GM12864 (cell line): ENCODE measurements at places on chromosomes 16 and 17.

- no peak for DNase-seq
Measured at GRCh38 chr16:50213939-50214519, 52.3 kb upstream of the ADCY7 start.

- DNase-seq = no peak
Measured at GRCh38 chr17:41505809-41506767, 676 bp upstream of the KRT13 start.

DNA sequence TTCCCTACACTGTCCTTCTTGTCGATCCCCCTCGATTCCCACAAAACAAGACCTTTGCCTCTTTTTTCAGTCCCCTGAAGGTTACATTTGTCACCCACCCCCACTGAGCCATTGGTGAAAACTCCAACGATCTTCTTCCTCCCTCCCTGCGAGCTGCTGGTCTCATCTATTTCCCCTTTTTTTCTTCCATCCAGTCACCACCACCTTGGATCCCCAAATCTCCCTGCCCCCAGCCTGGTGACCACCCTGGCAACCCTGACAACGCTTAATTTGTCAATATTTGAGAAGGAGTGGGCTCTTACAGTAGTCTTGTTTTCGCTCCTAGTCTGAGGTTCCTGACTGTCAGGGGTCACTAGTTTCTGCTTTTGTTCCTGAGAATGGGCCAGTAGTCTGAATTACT is 62.9 kb downstream of the SMPD3 start:
- DNase-seq = no peak

GRCh38 chr17:66441101-66441661 is 138.8 kb downstream of the PRKCA start:
- DNase-seq = peak; percentile 55

DNA sequence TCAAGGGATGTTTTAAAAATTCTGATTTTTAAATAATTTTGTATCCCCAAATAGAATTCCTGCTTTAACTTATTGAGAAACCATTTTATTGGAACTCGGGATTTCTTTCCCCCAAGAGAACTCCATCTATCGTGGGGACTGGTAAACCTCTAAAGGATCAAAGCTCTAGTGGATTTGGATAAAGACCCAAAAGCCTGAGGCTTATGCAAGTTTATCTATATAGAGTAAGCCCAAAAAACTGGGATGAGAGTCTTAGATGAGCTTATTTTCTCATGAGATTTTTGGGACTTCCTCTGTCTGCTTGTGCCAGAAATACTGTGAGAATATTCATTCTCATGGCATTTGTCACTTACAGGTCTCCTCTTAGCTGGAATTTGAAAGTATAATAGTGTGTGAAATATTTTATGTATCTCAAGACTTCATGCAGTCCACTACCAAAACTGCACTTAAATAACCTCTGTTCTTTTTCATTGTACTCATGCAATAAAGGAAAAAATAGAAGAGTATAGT is 333.1 kb downstream of the BCAS3 start:
- no peak for DNase-seq

- no peak for DNase-seq
Measured at GRCh38 chr16:57574086-57574485, 31.6 kb downstream of the ADGRG5 start.

DNA sequence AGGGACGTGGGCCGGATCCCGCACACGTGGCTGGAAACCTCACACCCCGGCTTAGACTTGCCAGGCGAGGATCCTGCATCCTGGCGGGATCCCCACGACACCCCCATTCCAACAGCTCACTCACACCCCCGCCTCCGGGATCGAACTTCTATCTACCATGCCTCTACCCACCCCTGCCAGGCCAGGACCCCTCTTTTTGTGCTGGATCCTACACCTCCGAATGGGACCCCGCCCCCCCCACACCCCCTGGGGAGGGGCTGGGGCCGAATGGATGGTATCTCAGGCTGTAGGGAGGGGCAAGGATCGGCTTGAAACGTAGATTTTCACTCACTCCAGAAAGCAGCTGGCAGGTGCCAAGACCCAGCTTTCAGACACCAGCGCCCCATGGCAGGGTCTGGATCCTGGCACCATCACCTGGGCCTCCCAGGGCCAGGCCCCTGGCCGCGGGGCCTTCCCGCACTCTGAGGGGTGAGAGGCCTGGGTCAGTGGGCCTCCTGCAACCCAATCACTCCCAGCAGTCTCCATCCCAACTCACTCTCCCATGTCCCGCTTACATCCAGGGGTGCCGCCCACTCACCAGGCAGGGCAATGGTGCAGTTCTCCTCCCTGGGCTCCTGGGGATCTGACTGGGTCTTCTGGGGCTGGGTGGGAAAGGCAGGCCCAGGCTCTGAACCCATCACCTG is 6.7 kb downstream of the PRSS36 start:
- DNase-seq = no peak

DNA sequence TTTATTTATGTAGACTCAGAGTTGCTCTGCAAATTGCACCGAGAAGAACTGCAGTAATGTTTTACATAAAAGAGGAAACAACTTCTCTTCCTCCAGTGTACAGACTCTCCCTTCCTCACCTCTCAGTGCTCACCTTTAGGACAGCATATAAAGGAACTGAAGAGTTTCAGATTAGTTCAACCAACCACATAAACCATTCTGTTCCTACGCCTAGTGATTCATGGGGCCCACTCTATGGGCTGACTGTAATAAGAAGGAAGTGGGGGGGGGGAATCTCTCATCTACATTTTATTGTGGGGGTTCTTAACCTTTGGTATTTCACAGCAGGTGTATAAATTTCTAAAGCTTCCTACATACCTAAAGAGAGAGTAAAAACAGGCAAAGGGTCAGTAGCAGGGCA is 18.3 kb downstream of the ZSWIM7 start:
- DNase-seq = peak; percentile 45

- no peak for DNase-seq
Measured at GRCh38 chr16:81486540-81487061, 42.0 kb downstream of the CMIP start.

GRCh38 chr16:17832738-17833137 is 362.0 kb upstream of the XYLT1 start:
- no peak for DNase-seq

- no peak for DNase-seq
Measured at GRCh38 chr17:27445971-27446370, 10.3 kb upstream of the KSR1 start.

DNA sequence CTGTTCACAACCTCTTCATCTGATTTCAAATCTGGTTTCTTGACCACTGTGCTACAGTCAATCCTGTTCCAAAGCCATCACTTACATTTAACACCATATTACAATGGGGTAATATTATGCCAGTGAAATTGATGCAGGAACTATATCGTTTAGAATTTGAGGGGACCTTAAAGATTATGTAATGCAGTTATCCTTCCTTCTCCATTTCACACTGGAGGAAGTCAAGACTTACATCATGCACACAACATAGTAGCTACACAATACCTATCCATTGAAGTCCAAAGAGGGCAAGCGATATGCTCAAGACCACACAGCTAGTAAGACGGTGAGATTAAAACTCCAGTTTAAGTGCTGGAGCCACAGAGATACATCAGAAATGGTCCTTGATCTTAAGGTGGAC is 16.8 kb downstream of the NOG start:
- DNase-seq = no peak

DNA sequence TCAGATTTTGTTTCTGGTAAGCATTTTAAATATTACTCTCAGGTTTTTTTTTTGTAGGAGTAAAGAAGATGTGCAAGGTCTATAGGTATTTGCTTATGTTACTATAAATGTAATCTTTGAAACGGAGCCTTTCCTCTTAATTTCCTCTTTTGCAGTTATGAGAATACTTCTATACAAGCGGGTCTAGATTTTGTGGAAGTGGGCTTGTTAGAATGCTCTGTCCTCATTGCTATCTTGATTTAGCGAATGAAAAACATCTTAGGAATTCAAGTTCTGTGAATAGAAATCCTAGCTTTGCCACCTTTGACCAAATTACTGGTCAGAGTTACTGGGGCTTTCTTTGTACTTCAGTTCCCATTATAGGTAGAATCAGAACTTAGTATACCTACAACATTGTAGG is 80.3 kb downstream of the EFCAB13 start:
- no peak for DNase-seq

DNA sequence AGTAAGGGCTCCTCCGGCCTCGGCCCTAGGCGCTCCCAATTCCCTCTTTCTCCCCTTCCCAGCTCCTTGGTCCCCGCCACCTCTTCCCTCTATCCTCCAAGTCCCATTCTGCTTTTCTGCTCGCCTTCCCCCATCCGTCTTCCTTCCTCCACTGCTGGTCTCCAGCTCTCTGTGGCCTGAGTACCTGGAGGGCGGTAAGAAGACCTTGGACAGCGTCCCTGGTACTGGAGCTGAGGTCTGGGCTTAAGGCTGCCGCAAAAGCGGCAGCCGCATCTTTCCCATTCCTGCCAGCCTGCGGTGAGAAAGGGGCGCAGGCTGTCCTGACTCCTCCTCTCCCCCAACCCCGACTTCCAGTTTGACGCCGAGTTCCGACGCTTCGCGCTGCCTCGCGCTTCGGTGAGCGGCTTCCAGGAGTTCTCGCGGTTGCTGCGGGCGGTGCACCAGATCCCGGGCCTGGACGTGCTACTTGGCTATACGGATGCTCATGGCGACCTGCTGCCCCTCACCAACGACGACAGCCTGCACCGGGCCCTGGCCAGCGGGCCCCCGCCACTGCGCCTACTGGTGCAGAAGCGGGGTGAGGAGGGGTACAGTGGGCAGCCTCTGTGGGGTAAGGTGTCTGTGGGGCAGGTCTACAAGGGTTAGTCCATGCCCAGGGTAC is 471 bp downstream of the PARD6A start:
- DNase-seq = no peak

DNA sequence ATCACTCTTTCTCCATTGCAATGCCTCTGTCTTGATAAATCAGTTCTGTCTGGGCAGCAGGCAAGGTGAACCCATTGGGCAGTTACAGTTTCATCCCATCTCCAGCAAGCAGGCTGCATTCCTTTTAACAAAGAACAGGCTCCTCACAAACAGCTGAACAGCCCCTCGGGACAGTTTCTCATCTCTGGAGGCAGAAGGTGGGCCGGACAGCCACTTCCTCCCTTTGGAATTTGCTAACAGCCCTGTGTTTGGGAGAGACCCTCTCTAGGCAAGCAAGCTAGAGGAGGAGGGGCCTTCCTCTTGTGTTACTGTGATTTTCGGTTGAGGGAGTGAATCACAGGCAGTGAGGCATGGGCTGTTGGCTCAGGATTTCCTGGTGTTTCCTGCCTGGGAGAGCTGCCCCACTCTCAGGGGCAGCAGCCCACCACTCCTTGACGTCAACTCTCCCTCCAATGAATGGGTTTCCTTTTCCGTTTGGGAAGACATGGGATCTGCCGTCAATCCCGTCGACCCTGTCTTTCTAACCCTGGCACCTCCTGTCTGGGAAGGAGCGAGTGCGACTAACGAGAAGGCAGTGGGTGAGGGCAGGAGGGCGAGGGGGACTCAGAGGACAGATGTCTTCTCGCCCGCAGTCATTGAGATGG is 3.7 kb upstream of the PGS1 start:
- DNase-seq = no peak

- DNase-seq = no peak
Measured at GRCh38 chr16:81530296-81530721, 85.7 kb downstream of the CMIP start.

GRCh38 chr17:48148029-48148770 is 40.6 kb downstream of the SNX11 start:
- DNase-seq = no peak

DNA sequence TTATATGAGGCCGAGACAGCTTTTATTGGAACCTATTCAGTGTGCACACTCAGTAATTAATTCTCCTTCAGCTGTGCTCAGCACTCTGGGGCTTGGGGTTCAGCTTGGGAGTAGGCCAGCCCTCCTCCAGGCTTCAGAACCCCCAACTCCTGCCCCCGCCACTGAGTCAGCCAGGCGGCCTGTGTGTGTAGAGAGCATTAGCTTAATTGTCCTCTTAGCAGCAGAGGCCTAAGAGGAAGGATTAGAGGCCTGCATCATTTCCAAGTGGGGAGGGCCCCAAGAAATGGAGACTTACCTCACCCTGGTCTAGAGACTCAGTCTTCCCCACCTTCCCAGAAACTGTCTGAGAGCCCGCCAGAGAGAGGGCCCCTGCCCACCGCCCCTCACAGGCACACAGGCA is 772 bp downstream of the PRSS53 start:
- DNase-seq = no peak

DNA sequence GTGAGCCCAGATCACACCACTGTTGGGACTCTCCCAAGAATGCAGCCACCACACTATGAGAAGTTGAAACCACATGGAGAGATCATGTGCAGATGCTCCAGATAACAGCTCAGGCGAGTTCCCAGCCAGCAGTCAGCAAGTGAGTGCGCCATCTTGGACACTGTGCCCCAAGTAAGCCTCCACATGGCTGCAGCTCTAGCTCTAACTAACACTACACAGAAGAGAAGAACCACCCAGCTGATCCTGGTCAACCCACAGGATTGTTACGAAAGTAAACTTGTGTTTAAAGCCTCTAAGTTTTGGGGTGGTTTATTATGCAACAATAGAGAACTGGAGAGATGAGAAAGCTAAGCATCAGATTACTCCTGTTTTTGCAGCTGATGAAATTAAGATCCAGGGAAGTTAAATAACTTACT is 25.8 kb downstream of the SLC38A7 start:
- no peak for DNase-seq

DNA sequence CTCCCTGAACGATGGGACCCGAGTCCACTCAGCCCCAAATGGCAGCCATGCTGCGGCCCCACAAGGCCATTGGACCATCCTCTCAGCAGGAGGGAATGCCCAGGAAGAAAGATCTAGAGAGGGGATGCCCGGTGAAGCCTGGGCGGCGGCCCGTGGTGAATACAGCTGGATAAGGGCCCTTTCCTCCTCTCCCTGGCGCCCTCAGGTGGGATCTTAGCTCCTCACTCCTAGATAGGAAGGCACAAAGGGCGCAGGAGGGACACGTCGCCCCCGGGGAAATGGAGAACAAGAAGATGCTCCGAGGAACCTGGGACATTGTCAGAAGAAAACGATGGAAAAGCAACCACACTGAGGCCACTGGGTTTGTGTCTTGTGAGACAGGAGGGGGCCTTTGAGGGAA is 2.5 kb downstream of the CD300C start:
- DNase-seq = no peak

DNA sequence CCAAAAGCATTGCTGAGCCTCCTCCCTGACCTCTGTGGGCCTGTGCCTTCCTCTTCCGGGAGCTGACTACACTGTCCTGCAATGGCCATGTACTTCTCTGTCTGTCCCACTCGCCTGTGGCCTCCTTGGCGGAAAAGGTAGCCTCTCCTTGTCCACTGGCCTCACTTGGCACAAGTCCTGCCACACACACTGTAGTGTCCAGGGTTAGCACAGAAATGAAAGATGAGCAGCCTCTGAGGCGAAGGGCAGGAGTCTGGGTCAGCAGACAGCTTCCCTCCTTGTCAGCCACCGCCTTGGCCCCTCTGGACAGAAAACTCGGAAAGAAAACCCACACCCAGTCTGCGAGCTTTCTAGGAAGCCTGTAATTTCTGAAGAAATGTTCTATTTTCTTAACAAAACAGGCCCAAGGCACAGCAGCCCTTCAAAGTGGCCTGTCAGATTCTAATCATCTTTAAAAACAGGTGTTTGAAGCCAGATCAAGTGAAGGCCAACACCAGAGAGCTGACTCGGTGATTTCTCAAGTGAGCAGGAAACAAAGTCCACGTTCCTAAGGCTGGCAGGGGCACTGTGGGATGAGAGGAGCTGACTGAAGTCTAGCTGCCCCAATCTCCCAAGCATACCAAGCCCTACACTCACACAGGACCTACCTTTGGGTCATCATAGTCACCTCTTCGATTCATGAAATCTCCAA is 67.2 kb downstream of the GTF3C1 start:
- no peak for DNase-seq

- no peak for DNase-seq
Measured at GRCh38 chr16:50568187-50568815, 20.1 kb downstream of the NKD1 start.

- DNase-seq = no peak
Measured at GRCh38 chr17:30253312-30253711, 17.8 kb upstream of the SLC6A4 start.
